ENCODE measurements at places on chromosomes 7 and 10.

GRCh38 chr7:23093546-23093945 lies 12.0 kb upstream of the KLHL7 start:
- DNase-seq, result no peak

DNA sequence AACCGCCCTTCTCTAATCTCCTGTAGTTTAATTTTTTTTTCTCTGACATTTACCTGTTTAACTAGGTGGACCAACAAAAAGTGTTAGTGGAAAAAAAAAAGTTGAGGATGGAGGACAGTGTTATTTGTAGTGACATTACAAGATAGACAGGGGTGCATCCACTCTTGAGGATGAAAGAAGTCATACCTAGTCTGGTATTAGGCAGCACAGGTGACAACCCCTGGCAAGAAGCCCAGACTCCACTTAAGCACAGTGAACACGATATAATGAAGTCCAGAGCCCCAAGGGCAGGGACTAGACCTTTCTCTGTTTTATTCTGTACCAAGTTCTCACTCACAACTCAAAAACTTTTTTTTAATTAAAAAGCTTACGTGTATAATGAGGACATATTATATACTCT lies 268.4 kb downstream of the GPR37 start:
- no peak for DNase-seq

GRCh38 chr7:1432411-1433082 lies 26.7 kb downstream of the MICALL2 start:
- peak; percentile 71 for DNase-seq

DNA sequence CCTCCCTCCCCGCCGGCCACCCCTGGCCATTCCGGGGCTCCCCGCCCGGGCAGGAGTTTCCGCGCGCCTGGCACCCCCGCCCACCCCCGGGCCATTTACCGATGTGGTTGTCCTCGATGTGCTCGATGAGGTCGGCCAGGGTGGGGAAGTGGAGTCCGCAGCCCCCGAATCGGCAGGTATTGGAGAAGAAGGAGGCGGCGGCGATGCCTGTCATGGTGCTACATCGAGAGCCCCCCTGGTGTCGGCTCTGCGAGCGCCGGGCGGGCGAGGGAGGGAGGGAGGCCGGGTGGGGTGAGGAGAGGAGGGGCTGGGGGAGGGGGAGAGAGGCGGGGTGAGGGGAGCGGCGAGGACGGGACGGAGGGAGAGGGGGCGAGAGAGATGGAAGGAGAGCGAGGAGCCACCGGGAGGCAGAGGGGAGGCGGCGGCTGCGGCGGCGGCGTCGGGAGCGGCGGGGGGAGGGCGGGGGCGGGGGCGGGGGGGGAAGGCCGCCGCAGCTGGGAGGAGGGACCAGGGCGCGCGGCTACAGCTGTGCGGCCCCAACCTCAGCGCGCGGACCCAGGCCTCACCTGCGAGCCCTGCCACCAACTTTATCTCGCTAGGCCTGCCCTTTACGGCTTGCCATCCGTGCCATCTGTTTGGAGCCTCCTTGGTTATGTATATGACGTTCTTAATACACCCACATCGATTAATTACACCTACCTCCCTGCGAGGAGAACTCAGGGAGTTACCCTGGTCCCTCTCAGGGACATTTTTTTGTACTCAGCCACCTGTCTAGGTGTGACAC lies at the start of gene JAZF1:
TSS of gene JAZF1 (minus strand) at position 432 of the 784 bp plus-strand sequence.
- DNase-seq, result peak; percentile 89

DNA sequence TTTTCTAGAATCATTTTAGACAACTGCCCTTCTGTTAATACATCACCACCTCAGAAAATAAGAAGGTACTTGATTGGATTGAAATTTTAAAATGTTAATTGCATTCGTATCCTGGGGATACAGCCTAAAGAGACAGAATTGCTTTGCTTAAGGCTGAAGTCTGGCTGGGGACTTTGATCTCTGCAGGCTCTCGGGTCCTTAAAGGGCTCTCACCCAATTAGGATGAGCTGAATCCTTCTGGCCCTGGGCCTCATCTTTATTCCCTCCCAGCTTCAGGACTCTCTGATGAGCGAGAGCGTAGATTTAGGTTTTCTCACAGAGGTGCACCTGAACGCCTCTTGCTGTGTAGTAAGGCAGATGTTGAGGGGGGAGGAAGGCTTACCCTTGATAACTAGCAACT lies 475.3 kb upstream of the C7orf33 start:
- no peak for DNase-seq
